M059J (cell line): ENCODE measurements at places on chromosomes 12 and 14. TPM values are rescaled to one million over a fixed set of nuclear protein-coding genes. Genes with fewer than 3 reads are reported as not detected.

Gene PIANP
- 0.12 TPM in 1 of 2 replicates, not detected in the other for total RNA-seq

DNA sequence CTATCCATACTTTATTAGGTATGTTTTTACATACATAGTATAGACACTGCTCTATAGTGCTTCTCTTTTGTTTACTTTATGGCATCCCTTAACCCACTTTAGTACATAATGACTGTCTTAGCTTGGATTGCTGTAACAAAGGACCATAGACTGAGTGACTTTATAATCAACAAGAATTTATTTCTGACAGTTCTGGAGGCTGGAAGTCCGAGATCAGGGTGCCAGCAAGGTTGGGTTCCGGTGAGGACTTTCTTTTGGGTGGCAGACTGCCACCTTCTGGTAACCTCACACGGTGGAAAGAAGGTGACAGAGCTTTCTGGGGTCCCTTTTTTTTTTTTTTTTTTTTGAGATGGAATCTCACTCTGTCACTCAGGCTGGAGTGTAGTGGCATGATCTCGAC, 48.6 kb upstream of the PPM1H start:
- peak; percentile 24 for DNase-seq

DNA sequence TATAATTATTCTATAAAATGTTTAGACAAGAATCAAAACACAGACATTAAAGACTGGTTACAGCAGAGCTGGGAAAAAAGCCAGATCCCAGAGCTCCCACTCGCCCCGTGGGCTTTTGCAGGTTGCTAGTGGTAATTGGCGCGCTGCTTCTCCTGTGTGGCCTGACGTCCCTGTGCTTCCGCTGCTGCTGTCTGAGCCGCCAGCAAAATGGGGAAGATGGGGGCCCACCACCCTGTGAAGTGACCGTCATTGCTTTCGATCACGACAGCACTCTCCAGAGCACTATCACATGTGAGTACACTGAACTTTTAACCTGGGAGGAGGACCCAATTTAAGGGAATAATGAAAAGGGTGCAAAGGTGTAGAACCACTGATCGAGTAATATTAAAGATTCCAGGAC, 7.5 kb downstream of the TMEM52B start:
- DNase-seq: no peak

GRCh38 chr14:57479197-57479596, 14.5 kb downstream of the CCDC198 start:
- DNase-seq: peak; percentile 10

GRCh38 chr14:73727166-73727565, 13.0 kb upstream of the PNMA1 start:
- no peak for DNase-seq

GRCh38 chr14:85943192-85943591, 413.2 kb downstream of the FLRT2 start:
- DNase-seq: no peak

- no peak for DNase-seq
These were observed 32.0 kb upstream of the UBC start for GRCh38 chr12:124946447-124946793.

- DNase-seq: no peak
These were observed 106.7 kb upstream of the MIS18BP1 start for GRCh38 chr14:45359746-45360145.

GRCh38 chr12:112322882-112323547, 59.2 kb downstream of the HECTD4 start:
- DNase-seq: no peak

- DNase-seq: no peak
These were observed 28.1 kb upstream of the CD9 start for GRCh38 chr12:6172086-6172485.

GRCh38 chr12:13007496-13008233, 7.6 kb upstream of the HEBP1 start:
- DNase-seq: no peak

GRCh38 chr12:129064209-129064855, 211.1 kb downstream of the GLT1D1 start:
- DNase-seq: no peak

DNA sequence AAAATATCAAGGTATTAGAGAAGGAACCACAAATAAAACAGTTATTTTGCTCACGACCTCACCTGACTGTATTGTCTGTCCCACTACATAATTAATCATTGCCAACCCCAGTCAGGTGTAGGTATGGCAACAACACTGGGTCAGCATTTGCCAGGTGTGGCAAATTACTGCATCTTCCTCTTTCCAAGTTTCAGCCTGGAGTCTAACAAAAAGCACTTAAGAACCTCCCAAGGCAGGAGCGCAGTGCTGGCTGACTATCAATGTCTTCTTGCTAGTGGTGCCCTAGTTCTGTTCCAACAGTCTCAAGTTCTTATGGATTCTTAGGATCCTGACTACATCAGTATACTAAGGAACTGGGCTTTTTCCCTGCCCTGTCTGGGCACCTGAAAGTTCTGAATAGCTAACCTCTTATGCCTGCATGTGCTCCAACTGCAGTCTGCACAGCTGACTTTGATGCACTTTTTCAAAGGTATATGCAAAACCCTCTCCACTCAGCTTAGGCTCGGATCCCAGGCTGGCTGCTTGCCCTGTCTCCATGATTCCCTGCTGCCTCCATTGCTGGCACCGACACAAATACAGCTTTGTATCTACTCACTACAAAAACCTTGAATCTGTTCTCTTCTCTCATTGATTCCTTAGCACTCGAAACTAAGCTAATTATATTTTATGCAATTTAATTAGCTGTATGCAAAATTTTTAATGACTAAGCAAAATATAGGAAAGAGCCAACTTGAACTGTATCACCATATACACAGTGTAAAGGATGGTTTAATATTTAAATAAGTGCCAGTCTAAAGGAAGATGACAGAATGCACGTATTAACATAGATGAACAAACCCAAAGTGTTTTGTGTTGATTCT, 113.3 kb downstream of the PRKD1 start:
- DNase-seq: no peak

DNA sequence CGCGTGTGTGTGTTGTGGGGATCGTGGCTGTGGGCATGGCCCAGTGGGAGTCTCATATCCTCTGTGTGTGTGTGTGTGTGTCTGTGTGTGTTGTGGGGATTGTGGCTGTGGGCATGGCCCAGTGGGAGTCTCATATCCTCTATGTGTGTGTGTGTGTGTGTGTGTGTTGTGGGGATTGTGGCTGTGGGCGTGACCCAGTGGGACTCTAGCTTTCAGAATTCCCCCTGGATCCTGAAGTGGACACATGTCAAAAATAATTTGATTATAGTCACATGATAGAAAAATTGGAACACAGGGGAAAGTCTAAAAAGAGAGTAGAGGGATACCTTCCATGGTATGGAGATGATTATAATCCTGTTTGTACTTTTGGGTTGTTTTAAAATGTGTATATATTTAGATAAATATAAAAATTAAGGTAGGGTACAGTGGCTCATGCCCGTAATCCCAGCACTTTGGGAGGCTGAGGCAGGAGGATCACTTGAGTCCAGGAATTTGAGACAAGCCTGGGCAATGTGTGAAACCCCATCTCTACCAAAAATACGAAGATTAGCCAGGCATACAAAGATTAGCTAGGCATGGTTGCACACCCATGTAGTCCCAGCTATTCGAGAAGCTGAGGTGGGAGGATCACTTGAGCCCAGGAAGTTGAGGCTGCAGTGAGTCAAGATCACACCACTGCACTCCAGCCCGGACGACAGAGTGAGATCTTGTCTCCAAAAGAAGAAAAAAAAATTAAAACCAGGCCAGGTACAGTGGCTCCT, 11.0 kb downstream of the PAPLN start:
- peak; percentile 62 for DNase-seq
